Thymus (tissue), 14 donors: ENCODE measurements at places on chromosomes 7 and 10.

DNA sequence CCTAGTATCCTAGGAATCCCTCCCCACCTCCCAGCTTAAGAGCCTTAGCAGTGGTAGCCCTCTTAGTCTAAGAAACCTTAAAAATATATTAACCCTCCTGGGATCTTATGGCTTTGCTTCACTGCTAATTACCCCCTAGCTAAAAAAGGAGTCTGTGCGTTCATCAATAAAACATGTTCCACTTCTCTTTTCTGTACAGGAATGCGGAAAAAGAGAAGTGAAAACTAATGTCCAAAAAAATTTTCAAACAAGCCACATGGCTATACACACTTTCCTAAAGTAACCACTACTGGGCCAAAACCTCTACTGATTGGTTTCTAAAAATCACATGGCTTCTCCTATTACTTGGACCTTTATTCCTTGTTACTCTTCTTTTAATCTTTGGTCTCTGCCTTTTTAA, 667.1 kb upstream of the LRRTM3 start:
- H3K4me1 ChIP-seq, result no peaks in the 10 kb centered on the region
- no peaks in the 10 kb centered on the region for H3K36me3 ChIP-seq

- DNase-seq, result no peak
- no peaks in the 10 kb centered on the region for H3K36me3 ChIP-seq
- H3K4me3 ChIP-seq, result no peak overlapping the region
- no peaks in the 10 kb centered on the region for H3K4me1 ChIP-seq
- H3K27ac ChIP-seq, result no peak overlapping the region
These were observed 276.2 kb downstream of the FGFR2 start for GRCh38 chr10:121322046-121322445.

DNA sequence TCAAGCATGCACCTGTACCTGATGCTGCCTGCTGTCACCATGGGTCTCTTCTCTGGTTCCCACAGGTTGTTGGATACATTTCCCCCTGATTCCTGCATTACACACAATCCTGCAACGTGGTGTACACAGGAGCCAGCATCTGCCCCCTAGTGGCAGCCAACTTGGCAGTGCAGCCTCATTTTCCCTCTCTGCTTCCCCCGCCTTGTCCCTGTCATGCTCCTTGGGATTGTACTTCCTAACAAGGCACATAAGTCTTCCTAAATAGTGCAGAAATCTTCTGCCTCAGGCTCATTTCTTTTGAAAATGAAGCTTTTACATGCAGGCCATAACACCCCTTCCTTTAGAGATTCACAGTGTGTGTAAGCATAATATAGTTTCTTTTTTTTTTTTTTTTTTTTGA, 387.5 kb downstream of the CCSER2 start:
- no peaks in the 10 kb centered on the region for H3K27me3 ChIP-seq
- no peak overlapping the region for H3K27ac ChIP-seq
- DNase-seq, result peak; percentile 17
- no peaks in the 10 kb centered on the region for H3K36me3 ChIP-seq
- H3K4me3 ChIP-seq, result no peak overlapping the region

DNA sequence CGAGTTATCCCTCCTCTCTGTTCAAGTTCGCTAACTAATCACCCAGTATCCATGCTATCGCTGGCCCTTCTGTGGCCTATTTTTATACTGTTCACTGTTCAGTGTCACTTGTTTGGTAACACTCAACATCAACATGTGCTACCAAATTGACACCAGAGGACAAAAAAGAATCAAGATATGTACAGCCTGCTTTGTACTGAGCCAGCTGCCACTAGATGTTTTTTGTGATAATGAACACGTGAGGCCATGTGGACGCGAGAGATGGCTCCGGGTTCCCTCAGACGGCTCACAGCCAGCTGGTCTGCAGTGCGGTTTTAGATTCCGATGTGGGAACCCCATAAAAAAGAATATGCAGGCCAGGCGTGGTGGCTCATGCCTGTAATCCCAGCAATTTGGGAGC, 21.2 kb downstream of the CAV1 start:
- H3K4me1 ChIP-seq, result no peaks in the 10 kb centered on the region
- H3K4me3 ChIP-seq, result no peak overlapping the region
- no peak for DNase-seq
- no peak overlapping the region for H3K27ac ChIP-seq
- H3K27me3 ChIP-seq, result no peaks in the 10 kb centered on the region
- no peaks in the 10 kb centered on the region for H3K36me3 ChIP-seq

DNA sequence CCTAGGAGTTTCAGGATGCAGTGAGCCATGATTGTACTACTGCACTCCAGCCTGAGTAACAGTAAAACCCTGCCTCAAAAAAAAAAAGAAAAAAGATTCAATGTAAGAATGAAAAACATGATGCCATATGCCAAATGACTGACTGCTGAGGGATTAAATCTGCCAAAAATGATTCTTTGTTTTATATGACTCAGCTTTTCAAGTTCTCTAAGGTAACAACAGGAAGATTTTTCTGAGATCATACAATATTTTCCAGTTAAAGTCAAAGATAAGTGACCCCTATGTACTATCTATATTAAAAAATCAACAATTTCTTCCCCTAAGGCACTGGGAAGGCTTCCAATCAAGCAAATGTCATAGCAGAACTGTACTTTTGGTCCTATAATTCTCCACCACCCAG, 271.2 kb upstream of the IMMP2L start:
- no peaks in the 10 kb centered on the region for H3K27me3 ChIP-seq
- no peak overlapping the region for H3K4me3 ChIP-seq
- no peaks in the 10 kb centered on the region for H3K4me1 ChIP-seq
- H3K27ac ChIP-seq, result no peak overlapping the region
- no peak for DNase-seq
- H3K36me3 ChIP-seq, result no peaks in the 10 kb centered on the region

- H3K27me3 ChIP-seq, result no peaks in the 10 kb centered on the region
- peaks cover 35% of the 10 kb centered on the region for H3K36me3 ChIP-seq
- no peak overlapping the region for H3K4me3 ChIP-seq
- H3K4me1 ChIP-seq, result no peaks in the 10 kb centered on the region
- H3K27ac ChIP-seq, result no peak overlapping the region
- DNase-seq, result no peak
These were observed 84.6 kb downstream of the MAD1L1 start for GRCh38 chr7:2148189-2148588.

DNA sequence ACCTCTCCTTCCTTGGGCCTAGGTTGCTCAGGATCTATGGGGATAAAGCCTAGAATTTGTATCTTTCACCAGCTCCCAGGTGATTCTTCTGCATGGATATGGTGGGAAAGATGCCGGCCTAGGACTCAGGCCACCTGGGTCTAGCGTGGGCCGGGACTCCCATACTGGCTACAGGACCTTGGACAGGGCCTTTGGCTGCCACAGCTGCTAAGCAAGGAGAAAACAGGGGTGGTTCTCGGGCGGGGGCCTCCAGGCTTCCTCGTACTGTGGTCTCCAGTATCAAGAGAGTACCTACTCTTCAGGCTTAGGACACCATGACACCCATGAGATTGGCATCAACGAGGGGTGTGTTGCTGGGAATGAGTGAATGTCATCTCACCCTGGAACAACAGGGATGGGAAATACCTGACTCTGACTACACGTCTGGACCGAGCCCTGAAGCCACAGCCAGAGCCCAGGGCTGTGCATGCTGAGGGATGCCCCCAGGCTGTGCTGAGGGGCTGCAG, 120.3 kb upstream of the ADAM12 start:
- no peak for DNase-seq
- H3K36me3 ChIP-seq, result no peaks in the 10 kb centered on the region
- no peak overlapping the region for H3K27ac ChIP-seq
- H3K27me3 ChIP-seq, result no peaks in the 10 kb centered on the region
- H3K4me1 ChIP-seq, result no peaks in the 10 kb centered on the region

DNA sequence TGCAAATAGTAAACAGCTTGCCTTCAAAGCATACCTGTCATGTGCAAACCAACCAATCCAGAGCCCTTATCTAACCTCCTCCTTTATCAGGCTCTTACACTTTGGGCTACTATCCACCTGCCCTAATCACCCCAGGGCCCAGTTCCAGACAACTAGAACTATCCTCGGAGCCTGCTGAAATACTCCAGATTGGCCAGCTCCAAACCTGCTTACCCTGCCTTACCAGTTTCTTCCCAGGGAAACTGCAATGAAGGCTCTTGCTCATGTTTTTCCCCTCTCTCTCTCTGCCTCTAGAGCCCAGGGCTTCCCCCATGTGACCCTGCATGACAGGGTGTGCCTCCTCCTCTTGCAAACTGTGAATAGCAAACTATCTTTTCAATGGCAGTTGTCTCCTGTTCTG, 81.4 kb upstream of the CAPZA2 start:
- H3K4me1 ChIP-seq, result no peaks in the 10 kb centered on the region
- no peaks in the 10 kb centered on the region for H3K27me3 ChIP-seq
- no peak for DNase-seq
- no peaks in the 10 kb centered on the region for H3K36me3 ChIP-seq

GRCh38 chr7:67549126-67549525, 552.5 kb downstream of the TYW1 start:
- no peak overlapping the region for H3K27ac ChIP-seq
- H3K36me3 ChIP-seq, result no peaks in the 10 kb centered on the region
- no peak for DNase-seq
- H3K4me1 ChIP-seq, result no peaks in the 10 kb centered on the region
- no peak overlapping the region for H3K4me3 ChIP-seq
- H3K27me3 ChIP-seq, result no peaks in the 10 kb centered on the region

- H3K27me3 ChIP-seq, result no peaks in the 10 kb centered on the region
- H3K36me3 ChIP-seq, result no peaks in the 10 kb centered on the region
- no peak overlapping the region for H3K4me3 ChIP-seq
- peaks cover 1% of the 10 kb centered on the region for H3K4me1 ChIP-seq
These were observed 247.0 kb upstream of the HABP2 start for GRCh38 chr10:113305871-113306270.

- H3K4me1 ChIP-seq, result no peaks in the 10 kb centered on the region
- H3K27me3 ChIP-seq, result no peaks in the 10 kb centered on the region
- no peaks in the 10 kb centered on the region for H3K36me3 ChIP-seq
- no peak overlapping the region for H3K27ac ChIP-seq
- DNase-seq, result no peak
These were observed 89.6 kb downstream of the PPP1R17 start for GRCh38 chr7:31776616-31777015.

- no peaks in the 10 kb centered on the region for H3K4me1 ChIP-seq
- no peaks in the 10 kb centered on the region for H3K36me3 ChIP-seq
- no peak overlapping the region for H3K4me3 ChIP-seq
- H3K27me3 ChIP-seq, result no peaks in the 10 kb centered on the region
- no peak for DNase-seq
These were observed 15.8 kb downstream of the SCIN start for GRCh38 chr7:12586271-12586670.

DNA sequence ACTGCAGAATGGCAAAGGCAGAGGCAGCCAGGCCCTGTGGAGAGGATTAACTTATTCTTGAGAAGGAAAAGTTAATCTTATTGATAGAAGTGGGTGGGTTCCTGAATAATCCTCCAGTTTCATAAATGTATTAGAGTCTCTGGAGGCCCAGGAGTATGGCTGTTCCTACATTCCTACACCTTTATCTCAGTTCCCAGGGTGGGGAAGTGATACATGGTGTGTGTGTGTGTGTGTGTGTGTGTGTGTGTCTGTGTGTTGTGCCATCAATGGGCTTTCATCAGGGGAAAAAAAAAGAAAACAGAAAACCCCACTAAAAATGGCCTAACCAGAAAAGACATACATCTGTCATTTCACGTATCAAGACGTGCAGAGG, 22.0 kb upstream of the GSDME start:
- no peak overlapping the region for H3K4me3 ChIP-seq
- no peaks in the 10 kb centered on the region for H3K4me1 ChIP-seq
- DNase-seq, result no peak
- H3K27me3 ChIP-seq, result no peaks in the 10 kb centered on the region

DNA sequence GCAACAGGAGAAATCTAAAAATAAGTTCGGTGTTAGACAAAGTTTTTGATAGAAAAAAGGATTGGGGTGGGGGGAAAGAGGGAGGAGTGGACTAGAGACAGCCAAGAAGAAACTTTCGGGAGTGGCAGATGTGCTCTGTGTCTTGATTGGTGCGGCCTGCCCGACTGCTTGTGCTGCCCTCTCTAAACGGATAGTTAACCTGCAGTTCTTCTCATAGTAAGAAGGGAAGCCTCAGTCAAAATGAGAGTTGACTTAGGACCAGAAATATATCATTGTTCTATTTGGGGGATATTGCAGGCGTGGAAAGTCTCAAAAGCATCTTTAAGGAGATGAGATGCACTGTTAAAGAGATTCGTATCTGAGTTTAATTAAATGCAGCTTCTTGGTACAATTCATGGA, 39.3 kb downstream of the UBE3C start:
- no peak overlapping the region for H3K27ac ChIP-seq
- no peaks in the 10 kb centered on the region for H3K27me3 ChIP-seq
- DNase-seq, result no peak
- H3K36me3 ChIP-seq, result peaks cover 35% of the 10 kb centered on the region

DNA sequence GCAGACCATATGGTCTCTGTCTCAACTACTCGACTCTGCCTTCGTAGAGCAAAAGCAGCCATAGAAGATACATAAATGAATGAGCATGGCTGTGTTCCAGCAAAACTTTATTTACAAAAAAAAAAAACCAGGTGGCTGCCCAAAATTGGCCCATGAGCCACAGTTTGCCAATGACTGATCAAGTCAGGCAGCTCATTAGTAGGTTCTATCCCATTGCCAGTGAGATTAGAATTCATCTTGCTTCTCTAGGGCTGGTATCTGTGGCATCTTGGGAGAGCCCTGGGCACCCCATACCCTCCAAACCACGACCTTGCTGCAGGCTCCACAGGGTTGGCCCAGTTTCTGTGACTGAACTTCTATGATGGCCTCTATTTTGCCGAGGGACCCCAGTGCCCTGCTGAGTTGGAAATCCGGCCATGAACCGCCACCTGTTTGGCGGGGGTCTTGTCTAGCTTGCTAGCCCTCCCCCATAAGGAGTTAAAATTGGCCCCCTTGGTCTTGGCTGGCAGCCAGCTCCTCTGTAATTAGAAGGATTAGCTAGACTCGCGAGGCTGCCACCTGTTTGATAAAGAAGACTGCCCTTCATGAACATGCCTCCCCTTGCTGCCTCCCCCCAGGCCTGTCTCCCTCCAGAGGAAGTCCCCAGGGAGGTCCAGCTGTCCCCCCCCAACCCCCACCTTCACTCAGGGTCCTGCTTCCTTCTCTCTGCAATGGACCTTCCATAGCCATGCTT, 83.9 kb downstream of the CHN2 start:
- H3K36me3 ChIP-seq, result no peaks in the 10 kb centered on the region
- H3K27ac ChIP-seq, result no peak overlapping the region
- DNase-seq, result no peak
- H3K27me3 ChIP-seq, result no peaks in the 10 kb centered on the region
- peaks cover 33% of the 10 kb centered on the region for H3K4me1 ChIP-seq
- no peak overlapping the region for H3K4me3 ChIP-seq

DNA sequence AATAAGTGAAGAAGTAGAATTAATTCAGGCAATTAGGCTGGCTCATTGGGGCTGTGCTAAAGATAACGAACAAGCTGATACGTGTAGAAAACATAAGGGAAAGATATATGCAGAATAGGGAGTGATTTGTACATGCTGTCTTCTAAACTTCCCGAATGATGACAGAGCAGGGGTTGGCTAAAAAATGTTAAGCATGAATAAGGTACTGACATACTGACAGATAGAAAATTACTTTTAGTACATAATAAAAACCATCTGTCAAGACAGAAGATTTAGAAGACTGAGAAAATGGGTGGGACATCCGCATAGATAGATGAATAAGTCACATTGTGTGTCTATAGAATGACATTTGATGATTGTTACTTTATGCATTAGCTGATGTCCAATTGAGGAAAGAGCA, 158.8 kb upstream of the ZNF804B start:
- H3K36me3 ChIP-seq, result no peaks in the 10 kb centered on the region
- no peaks in the 10 kb centered on the region for H3K4me1 ChIP-seq
- no peak overlapping the region for H3K4me3 ChIP-seq
- no peak for DNase-seq
- H3K27me3 ChIP-seq, result no peaks in the 10 kb centered on the region
